ENCODE measurements at places on chromosomes 7 and 10.

DNA sequence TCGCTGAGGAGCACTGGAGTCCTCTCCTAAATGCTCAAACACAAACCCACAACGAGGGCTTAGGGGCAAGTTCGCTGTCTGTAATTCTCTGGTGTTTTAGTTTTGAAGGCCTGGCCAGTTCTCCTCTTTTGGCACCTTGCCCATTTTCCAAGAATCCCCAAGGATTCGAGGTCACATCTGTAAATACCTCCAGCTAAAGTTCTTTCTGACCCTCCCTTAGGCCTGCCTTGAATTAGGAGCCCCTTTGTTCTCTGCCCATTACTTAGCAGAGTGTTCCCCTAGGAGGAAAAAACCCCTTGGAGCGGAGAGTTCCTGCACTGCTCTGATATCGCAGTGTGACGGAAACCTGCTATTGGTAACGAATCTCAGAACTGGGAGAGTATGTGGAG lies 743 bp upstream of the PYROXD2 start:
- no peak for DNase-seq

- DNase-seq: no peak
Measured at GRCh38 chr10:76840802-76841201, 796.8 kb downstream of the KCNMA1 start.

DNA sequence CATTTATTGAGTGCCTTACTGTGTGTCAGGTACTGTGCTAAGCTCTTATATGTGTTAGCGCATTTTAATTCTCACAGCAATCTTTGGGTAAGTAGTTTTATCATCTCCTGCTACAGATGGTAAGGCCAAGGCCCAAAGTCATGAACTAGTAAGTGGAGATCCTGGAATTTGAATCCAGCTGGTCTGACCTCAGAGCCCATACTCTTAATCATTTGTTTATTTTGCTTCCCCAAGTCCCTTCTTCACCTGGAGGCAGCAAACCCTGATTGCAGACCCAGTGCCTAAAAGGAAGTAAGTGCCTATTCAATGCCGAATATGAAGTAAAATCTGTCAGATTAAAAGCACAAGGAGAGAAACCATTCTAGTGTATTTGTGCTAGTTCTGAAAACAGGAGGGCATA lies 182.9 kb upstream of the TCF7L2 start:
- no peak for DNase-seq

DNA sequence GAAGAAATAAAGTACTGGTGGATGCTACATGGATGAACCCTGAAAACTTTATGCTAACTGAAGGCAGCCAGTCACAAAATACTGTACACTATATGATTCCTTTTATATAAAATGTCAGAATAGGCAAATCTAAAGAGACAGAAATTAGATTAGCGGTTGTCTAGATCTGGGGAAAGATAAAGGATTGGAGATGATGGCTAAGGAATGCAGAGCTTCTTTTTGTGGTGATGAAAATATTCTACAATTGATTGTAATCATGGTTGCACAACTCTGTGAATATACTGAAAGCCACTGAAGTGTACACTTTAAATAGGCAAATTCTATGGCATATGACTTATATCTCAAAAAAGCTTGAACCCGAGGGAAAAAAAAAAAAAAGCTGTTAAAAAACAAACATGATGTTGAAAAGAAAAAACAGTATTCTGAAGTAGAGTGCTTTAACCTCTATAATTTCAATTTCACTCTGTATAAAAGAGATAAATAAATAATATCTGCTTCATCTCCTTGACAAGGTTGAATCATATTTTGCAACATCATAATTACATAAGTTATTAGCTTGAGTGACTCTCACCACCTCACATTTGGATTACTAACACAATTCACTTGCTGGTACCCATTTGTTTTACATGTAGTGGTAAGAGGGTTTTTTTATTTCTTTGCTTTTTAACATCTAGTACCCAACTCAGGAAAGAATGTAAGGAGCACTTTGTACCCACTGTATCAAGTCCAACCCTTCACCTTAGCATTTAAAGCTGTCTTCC lies 2.8 kb upstream of the GNAI1 start:
- no peak for DNase-seq

DNA sequence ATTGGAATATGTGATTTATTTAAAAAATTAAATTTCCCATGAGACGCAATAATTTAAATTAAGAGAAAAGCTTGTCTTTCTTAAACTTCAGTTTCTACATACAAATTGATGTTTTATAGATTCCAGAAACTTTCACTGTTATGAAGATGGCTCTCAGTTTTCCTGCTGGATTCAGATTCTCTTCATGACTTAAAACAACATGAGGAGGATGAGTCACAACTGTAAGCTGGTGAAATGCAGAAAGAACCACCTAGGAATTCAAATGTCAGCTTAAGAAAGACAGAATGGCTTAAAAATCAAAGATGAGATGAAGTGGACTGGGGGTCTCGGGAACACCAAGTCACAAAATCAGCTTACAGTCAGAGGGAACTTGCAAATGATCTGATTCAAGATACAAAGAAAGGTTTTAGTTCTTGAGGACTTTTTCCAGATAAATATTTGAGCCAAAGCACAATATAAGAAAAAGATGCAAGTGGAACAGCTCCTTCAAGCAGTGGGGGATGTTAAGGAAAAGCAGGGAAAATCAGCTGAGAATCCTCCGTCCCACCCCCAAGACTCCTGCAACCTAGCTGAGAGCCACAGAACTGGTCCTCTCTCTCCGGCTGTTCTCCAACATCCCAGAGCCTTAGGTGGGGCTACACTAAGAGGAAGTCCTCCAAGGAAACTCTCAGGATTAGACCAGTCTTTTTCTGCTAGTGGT lies 279.8 kb downstream of the KCNMA1 start:
- no peak for DNase-seq

GRCh38 chr10:7373039-7373438 lies 37.8 kb downstream of the SFMBT2 start:
- no peak for DNase-seq

DNA sequence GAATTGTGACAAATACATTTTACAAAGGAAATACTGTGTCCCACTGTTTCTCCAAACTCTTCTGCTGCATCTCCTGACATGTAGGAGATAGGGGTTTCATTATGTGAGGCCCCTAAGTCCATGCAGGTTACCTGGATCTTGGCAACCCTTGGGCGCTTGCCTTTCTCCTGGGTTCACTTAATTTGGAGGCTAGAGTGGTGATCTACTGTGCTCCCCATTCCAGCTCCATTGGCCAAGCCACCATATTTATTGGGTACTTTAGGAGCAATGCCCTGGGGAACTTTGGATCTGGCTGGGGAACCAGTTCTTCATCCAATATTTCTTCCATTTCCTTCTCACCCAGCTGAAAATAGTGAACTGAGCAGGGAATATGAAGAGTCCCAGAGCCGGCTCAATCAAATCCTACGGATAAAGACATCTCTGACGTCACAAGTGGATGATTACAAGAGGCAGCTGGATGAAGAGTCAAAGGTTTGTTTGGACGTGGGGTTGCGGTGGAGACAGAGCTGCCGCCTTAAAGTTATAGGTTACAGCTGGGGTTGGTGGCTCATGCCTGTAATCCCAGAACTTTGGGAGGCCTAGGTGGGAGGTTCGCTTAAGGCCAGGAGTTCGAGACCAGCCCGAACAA lies 18.5 kb downstream of the MYH16 start:
- no peak for DNase-seq

DNA sequence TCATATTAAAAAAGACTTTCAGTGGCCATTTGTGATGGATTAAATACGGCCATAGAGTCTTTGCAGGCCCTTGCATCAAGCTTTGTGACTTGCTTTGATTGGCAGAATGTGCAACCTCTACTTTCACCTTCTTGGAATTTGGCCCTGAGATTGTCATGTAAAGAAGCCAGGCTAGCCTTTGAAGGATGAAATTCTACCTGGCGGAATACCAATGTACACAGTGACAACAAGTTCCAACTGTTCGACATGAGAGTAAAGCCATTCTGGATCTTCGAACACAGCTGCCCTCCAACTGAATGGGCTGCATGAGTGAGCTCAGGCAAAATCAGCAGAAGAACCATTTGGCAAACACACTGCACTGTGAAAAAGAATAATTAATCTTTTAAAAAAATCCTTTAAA lies 321.3 kb downstream of the PHF14 start:
- no peak for DNase-seq

- DNase-seq: no peak
Measured at GRCh38 chr7:148515728-148516695, 74.6 kb upstream of the C7orf33 start.

GRCh38 chr7:25368599-25369201 lies 140.4 kb upstream of the NPVF start:
- no peak for DNase-seq

DNA sequence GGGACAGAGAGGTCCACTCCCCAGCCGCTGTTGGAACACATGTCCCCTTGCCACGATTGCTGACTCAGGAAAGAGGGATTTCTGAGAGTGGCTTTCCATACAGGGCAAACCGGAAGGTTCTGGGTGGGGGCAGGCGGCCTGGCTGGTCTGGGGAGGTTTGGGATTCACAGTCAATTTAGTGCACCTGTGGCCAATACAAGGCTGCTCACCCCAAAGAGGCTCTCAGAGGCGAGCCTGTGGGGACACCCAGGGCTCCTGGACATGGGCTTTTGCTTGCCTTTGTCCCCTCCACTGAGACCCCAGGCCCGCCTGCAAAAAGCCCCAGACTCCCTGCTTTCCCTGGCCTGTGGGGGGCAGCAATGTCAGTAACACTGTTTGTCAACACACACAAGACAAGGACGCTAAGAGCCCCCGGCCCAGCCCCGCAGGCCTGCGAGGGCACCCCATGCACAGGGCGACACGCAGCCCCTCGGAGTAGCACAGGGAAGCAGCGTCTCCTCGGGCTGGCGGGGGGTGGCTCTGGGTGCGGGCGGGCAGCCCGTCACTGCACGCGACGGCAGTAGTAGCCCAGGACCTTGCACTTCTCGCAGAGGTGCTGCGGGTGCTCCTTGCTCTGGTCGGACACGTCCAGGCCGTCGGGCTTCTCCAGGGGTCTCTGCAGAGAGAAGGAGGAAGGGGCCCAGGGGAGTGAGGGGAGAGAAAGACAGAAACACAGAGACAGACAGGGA lies 38.7 kb downstream of the PPIF start:
- DNase-seq: no peak

DNA sequence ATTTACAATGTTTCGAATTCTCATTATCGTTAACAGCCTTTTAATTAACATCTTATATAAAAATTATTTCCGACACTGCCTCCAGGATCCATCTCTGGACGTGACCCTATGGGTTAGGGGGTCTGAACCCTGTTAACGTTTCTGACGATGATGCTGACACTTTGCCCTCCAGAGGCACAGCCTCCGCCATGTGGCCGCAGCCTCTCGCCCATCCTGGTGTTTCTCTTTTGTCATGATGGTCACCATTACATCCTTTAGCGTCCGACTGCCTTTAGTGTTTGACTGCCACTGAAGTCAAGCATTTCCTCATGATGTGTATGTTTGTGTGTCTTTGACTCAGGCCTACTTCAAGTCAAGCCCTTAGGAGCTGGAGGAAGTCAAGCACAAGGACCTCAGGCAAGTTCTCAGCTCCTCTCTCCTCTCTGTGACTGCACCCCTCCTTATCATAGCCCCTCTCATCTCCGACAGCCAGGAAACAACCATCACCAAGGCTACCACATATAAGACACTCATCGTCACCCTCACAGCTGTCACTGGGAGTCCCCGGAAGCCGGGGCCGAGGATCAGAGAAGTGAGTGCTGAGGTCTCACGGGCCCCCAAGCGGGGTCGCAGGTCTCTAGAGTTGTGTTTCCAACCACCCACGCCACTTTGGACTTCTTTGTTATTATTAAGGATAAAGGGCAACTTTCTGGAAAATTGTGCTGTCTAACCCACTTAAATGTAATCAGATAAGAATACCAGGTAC lies 96.1 kb upstream of the PPP2R2D start:
- DNase-seq: no peak

DNA sequence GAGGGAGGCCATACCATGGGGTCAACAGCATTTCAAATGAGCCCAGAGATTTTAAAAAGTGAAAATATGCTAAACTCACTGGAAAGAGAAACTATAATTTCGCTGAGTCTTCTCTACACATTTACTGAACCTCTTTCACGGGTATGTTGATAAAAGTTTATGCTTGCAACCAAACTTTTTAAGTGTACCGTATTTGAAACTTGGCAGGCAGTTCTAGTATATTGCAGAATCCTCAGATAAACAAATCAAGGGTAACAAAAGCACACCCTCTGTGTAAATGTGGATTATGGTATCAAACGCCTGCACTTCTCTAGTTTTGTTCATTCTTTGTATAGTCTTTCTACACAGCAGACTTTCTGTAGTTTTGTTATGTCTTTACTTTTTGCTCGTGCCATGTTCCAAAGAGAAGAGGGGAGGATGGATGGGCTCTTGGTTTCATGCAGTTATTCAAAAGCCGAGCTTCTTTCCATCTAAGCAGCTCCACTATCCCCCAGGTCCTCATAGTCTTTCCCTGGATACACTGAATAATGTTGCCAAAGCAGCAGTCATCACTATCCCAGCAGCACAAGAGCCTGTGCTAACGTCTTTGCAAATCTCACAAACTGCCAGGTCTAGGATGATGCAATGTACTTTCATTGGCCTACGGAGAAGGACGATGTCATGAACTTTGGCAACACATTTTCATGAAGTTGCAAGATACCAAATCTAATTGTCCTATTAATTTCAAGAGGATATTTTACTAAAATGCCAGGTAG lies 131.2 kb downstream of the MPP7 start:
- DNase-seq: no peak

GRCh38 chr10:101336382-101336781 lies 17.6 kb upstream of the BTRC start:
- DNase-seq: no peak

DNA sequence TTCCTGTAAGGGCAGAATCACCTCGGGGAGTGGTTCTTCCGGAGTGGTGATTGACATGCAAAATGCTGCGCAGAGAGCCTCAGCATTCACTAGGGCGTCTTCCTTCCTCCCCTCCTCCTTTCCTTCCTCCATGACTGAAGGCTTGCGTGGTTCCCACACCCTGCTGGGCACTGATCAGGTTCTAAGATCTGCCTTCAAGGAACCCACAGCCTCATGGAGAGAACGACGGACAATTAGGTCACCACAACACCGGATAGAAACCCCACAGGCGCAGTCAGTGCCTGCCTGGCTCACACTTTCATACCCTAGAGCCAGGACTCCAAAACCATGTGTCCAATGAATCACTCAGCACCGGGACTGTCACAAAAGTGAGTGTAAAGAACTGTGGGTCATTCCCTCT lies 131.3 kb downstream of the DPP6 start:
- DNase-seq: no peak

GRCh38 chr7:47007471-47007870 lies 574.4 kb downstream of the TNS3 start:
- DNase-seq: no peak

- no peak for DNase-seq
Measured at GRCh38 chr7:47301657-47302295, 280.1 kb downstream of the TNS3 start.

- DNase-seq: no peak
Measured at GRCh38 chr7:2108071-2108455, 124.7 kb downstream of the MAD1L1 start.

GRCh38 chr10:4503076-4503475 lies 322.9 kb upstream of the AKR1E2 start:
- no peak for DNase-seq
